Activated CD4-positive, alpha-beta memory T cell treated with anti-CD3 and anti-CD28 coated beads, Interleukin-2, amount 10 ng/mL, durations not matched to agents 7 days and 5 days (primary cell): ENCODE measurements at places on chromosomes 4 and X. TPM values are rescaled to one million over a fixed set of nuclear protein-coding genes. Genes with fewer than 3 reads are reported as not detected.

Gene CXorf66
- not detected for total RNA-seq

Gene NR0B1
- total RNA-seq, result not detected

Gene TSPAN7
- 0.23 TPM for total RNA-seq

DNA sequence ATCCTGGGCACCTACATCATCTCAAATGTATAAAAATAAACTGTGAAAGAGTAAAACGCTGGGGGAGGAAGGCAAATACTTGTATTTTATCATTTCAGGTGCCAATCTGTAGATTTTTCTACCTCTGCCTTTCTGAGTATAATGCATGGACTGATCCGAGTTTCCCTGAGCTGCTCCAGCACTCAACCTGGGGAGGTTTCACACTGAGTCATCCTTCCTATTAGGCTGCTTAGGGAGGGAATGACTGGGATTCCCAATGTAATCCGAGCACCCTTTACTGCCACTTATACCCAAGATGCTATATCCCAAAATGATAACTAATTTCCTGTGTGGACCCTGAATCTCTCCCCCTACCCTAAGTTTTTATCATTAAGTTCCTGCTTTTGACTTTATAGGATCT, 126.6 kb downstream of the HNRNPD start:
- H3K4me1 ChIP-seq, result no peaks in the 10 kb centered on the region
- H3K27me3 ChIP-seq, result peaks cover 9% of the 10 kb centered on the region
- DNase-seq, result no peak
- no peak overlapping the region for H3K4me3 ChIP-seq
- no peaks in the 10 kb centered on the region for H3K36me3 ChIP-seq

DNA sequence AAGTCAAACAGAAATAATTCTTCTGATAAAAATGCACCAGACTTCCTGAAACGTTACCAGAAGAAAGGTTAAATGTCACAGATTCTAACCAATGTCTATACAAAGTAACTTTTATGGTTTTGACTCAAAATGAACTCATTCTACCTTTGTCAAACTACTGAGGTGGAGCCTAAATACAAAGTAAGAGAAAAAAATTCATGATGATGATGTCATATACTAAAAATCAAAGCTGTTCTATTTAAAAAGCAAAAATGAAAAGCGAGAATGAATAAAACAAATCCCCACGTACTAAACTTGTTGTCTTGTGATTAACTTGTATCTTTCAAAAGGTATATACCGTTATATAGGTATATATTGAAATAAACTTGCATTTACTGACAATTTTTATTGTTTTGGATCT, 21.7 kb downstream of the GNPDA2 start:
- DNase-seq, result no peak
- H3K4me3 ChIP-seq, result no peak overlapping the region
- no peaks in the 10 kb centered on the region for H3K27me3 ChIP-seq
- H3K36me3 ChIP-seq, result peaks cover 37% of the 10 kb centered on the region
- H3K4me1 ChIP-seq, result no peaks in the 10 kb centered on the region

DNA sequence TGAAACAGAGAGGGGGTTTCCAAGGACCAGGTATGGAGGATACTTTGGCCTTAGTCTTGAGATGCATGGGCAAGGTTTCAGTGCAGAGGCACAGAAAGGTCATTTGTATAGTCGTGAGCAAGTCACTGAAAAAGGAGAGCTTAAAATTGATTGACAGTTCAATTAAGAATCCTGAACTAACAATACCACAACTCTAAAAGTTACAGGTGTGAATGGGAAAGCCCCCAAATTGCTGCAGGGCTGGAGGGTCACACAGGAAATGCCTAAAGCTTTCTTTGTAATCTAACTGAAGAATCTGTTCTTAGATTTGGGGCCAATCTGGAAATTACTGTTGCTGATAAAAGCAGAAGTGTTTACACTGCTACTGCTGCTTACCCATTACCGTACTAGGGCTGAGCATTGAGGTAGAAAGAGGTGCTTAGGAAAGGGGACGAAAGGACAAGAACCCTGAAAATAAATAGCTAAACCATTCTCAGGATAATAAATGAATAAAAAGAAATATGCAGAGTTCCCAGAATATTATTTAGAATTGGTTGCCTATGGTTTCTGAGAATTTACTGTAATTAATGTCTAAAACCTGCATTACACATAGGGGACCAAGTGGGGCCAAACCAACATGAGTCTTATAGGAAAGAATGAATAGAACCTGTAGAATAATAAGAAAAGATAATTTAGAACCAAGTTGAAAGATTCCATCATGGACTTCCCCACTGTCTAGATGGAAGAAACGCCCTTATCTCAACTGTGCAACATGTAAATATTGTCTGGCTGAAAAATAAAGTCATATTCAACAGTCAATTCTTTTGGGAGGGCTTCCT, 91.9 kb upstream of the PPP1R2C start:
- no peak overlapping the region for H3K27ac ChIP-seq
- DNase-seq, result no peak
- H3K4me3 ChIP-seq, result no peak overlapping the region
- no peaks in the 10 kb centered on the region for H3K36me3 ChIP-seq

DNA sequence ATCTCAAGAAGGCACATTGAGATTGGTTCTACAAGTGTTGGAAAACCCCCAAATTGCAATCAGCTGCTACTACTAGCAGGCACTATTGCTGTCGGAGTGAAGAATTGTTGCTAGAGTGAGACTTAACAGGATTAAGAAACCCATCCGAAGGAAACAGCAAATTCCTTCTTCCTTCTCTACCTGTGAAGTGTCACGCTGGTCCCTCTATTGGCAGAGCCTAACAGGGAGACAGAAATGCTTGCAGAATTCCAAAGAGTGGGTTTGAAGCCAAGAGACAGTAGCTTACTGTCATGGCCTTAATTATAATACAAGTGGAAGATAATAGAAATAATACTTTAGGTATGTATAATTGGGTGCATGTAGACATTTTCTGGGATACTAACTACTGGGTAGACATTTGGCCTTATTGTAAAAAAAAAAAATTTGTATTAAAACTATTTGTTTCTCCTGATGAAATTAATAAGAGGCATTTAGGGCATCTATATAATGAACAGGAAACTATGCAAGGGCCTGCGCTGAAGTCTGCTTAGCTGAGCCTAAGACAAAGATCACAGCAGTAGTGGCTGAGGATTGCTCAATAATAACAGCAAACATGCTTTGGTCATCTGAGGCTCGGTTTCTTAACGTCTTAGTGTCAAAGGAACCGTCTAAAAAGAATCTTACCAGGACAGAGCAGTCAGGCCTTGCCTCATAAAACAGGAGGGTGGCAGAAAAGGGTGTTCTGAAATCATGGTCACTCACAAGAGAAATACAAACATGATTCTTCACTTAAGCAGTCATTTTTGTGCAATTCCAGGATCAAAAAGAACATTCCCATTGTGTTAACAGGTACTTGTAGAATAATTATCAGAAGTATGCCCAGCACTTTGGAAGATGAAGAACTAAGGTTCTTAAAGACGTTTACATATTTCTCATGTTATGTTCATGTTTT, 40.8 kb downstream of the FAM241A start:
- H3K27me3 ChIP-seq, result no peaks in the 10 kb centered on the region
- no peak for DNase-seq
- no peak overlapping the region for H3K4me3 ChIP-seq
- peaks cover 4% of the 10 kb centered on the region for H3K36me3 ChIP-seq
- H3K4me1 ChIP-seq, result peaks cover 25% of the 10 kb centered on the region
- H3K27ac ChIP-seq, result no peak overlapping the region

DNA sequence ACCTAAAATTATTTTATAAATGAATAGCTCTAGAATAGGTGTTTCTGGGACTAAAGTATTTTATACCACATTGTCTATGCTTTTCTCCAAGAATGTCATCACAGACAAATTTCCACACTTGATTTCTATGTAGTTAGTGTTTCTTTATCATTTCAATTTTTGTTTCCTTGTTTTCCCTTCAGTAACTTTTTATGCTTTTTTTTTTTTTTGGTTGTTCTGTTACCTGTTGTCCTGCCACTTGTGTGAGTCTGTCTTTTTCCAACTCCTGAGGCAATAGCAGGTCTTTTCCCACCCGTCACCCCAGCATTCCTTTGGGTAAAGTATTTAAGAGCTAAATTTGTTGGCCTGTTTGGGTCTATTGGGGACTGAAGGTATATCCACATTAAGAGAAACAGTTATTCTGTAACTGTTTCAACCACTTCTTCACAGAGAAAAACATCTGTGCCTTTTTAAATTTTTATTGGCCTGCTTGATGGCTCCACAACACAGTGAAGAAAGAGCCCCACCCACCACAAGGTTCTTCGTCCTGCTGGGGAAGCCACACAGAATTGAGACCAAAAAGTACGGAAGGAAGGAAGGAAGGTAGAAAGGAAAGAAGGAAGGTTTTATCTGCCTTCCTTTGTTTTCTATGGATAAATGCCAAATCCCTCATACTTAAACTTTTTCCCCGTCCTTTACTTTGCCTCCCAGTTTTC, 17.7 kb upstream of the GPC3 start:
- H3K27ac ChIP-seq, result no peak overlapping the region
- H3K4me3 ChIP-seq, result no peak overlapping the region
- H3K4me1 ChIP-seq, result no peaks in the 10 kb centered on the region
- no peak for DNase-seq
- H3K27me3 ChIP-seq, result peaks cover 3% of the 10 kb centered on the region

DNA sequence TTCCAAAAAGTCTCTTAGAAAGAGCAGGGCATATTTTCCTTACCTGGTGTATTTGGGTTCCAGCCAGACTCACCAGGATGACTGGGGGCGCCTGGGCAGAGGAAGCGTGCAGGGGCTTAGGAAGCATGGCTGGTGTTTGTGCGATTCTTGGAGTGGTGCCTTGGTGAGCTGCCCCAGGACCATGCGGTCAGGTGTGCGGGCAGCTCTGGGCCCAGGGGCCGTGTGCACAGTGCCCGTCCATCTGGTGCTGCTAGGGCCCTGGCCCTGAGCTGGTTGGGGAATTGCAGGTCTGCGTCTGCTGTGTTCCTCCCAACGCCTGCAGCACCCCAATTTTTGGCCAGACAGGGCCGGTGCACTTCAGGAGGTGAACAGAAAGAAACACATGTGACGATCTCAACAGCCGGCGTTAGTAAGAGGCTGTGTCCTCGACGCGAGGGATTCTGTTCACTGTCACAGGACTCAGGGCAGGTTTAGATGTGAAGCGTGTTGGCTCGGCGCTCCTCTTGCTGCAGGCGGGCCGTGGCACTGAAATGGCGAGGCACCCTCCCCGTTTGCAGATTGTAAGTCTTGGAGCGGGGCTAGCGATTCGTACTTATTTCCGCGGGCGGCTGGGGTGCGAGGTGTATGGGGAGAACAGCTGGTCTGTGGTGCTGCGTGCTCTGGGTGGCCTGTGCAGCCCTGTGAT, 15.2 kb downstream of the RGS12 start:
- peaks cover 30% of the 10 kb centered on the region for H3K4me1 ChIP-seq
- no peaks in the 10 kb centered on the region for H3K36me3 ChIP-seq
- no peak for DNase-seq
- no peak overlapping the region for H3K27ac ChIP-seq
- no peak overlapping the region for H3K4me3 ChIP-seq

GRCh38 chr4:179695175-179695574, 2252.9 kb upstream of the AGA start:
- no peak for DNase-seq
- H3K27me3 ChIP-seq, result no peaks in the 10 kb centered on the region
- no peaks in the 10 kb centered on the region for H3K4me1 ChIP-seq
- H3K36me3 ChIP-seq, result no peaks in the 10 kb centered on the region

DNA sequence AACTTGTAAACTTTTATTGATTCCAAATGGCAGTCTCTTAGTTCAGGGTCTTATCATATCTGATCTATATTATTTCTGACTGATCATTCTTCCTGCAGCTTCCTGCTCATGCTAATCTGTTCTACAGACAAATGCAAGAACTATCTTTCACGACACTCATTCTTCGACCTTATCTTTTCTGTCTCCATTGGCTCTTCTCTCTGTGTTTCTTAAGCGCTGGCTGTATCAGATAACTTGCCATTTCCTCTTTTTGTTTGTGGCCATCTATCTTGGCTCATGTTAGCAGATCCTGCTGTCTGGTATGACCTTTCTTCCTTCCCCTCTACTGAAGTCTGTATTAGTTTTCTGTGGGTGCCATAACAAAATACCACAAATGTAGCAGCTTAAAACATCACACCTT, 230.5 kb upstream of the PUDP start:
- H3K27ac ChIP-seq, result no peak overlapping the region
- H3K4me3 ChIP-seq, result no peak overlapping the region
- H3K4me1 ChIP-seq, result no peaks in the 10 kb centered on the region
- no peaks in the 10 kb centered on the region for H3K27me3 ChIP-seq
- no peak for DNase-seq

GRCh38 chrX:53435997-53436396, 1.8 kb upstream of the HSD17B10 start:
- DNase-seq, result peak; percentile 68
- H3K36me3 ChIP-seq, result peaks cover 7% of the 10 kb centered on the region
- H3K4me3 ChIP-seq, result no peak overlapping the region
- H3K4me1 ChIP-seq, result peaks cover 60% of the 10 kb centered on the region
- H3K27ac ChIP-seq, result peak overlapping the region; percentile 54
